ENCODE measurements at places on chromosomes 4 and X.
A peak's percentile ranks its signal among the peaks of the same experiment; 100 is the strongest.

DNA sequence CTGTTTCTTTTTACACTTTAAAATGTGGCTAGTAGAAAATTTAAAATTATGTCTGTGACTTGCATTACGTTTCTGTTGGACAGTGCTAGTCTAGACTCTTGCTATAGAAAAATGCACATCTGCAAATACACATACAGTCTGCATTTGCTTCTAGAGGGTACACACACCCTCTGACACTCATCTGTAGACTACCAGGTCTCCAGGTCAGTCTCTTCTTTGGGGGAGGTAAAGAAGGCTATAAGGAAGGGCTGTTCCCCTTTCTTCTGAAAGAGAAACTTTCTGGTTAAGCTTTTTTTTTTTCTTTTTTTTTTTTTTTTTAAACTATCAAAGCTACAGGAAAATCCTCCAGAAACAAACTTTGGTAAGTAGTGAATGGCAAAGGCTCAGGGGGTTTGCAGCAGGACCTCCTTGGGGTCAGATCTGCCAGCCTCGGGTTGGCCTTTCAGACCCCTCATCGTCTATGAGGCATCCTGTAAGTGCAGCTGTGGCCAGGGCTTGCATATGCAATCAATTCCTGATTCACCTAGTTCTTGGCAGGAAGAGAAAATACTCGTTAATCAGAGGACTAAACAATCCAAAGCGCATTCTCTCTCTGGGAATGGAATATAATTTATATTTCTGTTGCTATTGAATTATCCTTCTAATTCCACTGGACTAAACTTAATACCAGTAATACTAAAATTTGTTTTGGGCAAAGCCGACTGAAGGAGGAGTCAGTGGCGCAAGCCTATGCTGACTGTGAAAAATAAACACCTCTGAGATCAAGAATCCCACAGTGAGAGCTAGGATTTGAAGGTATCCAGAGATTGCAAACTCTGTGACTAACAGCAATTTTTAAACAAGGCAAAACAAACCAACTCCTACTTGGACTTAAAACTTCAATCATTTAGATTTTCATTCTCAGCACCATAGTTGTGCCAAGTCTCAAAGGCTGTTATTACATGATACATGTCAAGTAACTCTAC is 109.3 kb upstream of the TBC1D9 start:
- no peak for DNase-seq

DNA sequence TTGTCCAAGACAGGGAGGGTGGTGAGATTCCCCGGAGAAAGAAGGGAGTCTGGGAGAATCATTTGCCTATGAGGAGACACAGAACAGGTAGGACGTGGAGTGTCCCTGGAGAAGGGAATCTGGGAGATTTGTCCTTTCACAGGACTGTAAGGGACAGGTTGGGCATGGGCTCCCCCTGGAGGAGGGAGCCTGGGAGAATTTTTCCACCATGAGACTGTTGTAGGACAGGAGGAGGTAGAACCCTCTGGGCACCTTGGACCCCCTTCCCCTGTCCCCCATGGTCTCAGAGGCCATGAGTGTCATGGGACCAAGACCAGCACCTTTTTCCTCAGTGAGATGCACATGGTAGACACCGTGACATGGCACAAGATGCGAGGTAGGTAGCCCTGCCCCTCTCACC is 2.8 kb downstream of the PORCN start:
- peak; percentile 46 for DNase-seq

DNA sequence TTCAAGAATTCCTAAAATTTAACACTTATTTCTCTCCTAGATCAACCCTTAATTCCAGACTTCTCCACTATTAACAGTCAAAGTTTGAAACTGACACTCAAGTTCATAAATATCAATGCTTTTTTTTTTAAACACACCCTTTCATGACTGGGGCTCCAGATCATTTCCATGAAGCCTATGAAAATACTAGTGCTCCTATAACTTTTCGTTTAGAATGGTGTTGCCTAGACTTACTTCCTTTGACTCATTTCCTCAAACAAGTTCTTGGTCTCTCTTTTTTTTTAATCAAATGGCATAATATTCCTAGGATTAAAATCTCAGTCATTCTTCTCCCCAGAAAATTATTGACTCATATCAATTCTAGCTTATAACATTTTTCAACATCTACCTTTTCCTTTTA is 13.1 kb downstream of the ZMAT1 start:
- DNase-seq, result no peak

GRCh38 chrX:13569479-13570260 is at the start of gene EGFL6:
Gene EGFL6 (plus strand): TSS chrX:13569601. CDS start chrX:13569862, 261 bp downstream.
- no peak for DNase-seq

DNA sequence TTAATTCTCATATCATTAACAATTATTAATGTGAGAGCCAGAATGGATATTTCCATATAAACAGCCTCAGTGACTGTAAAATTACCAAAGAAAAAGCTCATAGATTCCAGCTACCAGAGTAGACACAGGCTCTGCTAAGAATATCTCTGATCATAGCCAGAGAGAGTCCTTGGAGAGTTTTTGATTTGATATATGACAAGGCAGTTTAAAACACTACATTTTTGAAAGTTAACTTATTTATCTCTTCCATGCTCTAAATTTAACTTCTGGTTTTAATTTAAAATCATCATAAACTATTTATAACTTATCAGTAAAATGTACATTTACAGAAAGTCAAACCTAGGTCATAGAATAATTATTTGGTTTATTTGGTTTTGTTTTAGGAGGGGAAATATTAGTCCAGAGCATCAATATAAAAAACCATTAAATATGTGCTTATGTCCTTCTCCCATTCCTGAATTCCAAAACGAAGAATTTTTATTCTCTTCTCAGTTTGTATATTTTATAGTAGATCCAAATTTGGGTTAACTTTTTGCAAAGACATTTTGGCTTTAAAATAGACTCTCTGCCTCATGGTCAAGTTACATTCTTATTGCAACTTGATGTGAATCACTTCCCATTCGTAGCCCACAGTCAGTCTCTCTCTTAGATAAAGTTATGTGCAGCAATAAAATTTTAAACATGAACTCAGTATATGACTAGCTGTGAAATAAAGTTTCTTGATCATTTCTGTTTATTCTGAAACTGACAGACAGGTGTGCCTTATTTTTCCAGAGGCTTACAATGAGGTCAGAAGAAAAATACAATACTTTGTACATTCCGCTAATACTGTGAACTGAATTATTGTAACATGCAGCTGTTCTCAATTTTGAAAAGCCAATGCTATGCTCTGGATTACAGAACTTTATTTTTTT is 267.1 kb downstream of the PAPSS1 start:
- DNase-seq, result no peak

DNA sequence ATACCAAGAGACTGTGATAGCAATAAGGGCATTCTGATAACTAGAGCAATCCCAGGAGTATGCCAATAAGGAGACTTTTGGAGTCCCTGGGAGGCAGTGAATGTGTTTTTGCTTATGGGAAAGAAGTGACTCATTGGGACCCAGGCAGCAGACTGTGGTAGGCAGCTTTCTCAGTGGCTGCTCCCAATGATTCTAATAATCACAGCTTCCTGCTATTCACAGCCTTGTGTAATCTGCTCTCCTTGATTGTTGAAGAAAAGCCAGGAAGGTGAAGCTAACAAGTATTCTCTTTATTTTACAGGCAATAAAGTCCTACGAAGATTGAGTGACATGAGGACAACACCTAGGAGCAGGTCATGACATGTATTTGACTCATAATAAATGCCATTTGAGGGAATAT is 70.3 kb upstream of the DDX60 start:
- DNase-seq, result no peak

- no peak for DNase-seq
Observed at GRCh38 chr4:187944179-187944578, 51.4 kb upstream of the ZFP42 start.

DNA sequence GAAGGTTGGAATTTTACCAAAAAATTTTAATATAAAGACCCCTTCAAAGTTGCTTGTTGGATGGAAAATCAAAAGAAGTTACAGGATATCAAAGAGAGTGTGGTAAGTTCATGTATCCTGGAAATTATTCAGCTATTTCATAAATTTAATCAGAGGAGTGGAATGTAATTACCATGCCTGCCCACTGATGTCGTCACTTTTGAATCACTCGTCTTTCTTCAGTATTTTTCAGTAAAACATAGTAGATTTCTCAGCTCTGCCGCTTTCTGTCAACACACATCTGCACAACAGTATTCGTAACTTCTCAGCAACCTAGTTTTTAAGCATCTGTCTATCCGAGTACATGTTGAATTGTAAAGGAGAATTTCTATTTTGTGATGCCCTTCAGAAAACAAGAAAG is 2163.0 kb upstream of the AGA start:
- no peak for DNase-seq

DNA sequence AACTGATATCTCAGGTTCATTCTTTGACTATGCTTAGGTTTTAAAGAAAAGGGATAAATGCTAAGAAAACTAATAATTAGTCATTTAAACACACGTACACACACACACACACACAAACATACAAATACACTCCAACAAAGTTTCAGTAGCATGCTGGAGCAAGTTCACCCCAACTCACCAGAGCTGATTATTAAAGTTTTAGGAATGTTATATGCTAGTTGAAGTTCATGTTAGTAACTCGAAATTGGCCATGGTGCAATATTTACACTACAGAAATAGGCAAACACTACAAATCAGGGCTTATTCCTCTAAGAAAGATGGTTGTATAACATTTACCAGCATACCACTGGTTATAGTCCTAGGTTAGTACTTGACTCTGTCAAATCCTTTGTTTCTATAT is 384.0 kb upstream of the DIPK2B start:
- DNase-seq, result no peak

GRCh38 chr4:87030755-87031441 is 96.1 kb downstream of the AFF1 start:
- DNase-seq, result no peak

GRCh38 chr4:33104273-33104672 is 2384.1 kb downstream of the PCDH7 start:
- no peak for DNase-seq

GRCh38 chr4:88109123-88109881 is 49.1 kb downstream of the ABCG2 start:
- DNase-seq, result peak; percentile 58

DNA sequence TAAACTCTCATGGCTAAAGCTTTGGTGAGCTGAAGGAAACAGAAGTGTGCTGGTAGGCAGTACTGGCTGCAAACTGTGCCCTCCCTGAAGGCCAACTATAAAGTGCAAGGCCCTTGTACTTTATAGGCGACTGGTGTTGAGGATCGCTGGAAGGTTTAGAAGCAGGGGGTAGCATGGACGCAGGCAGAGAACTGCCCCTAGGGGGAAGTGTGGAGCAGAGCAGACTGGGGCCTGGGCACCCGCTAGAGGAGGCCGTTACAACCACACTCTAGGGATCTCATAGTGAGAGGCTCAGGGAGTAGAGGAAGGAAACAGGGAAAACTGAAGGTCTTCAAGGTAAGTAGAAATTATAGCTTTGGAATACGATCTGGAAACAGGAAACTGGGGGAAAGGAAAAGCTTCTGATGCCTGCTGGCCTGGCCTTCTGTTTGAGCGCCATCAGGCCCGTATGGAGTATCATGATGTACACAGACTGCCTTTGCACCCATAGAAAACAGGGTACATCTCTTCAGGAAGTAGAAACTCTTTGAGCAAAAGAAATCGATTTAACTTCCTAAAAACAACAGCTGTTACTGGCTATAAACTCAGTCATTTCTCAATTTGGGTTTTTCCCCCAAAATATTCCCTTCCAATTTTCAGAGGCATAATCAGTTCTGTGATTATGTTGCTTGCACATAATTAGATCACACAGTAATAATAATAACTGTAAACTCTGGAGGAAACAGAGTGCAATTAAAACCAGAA is 23.9 kb upstream of the TMSB4X start:
- DNase-seq, result no peak

DNA sequence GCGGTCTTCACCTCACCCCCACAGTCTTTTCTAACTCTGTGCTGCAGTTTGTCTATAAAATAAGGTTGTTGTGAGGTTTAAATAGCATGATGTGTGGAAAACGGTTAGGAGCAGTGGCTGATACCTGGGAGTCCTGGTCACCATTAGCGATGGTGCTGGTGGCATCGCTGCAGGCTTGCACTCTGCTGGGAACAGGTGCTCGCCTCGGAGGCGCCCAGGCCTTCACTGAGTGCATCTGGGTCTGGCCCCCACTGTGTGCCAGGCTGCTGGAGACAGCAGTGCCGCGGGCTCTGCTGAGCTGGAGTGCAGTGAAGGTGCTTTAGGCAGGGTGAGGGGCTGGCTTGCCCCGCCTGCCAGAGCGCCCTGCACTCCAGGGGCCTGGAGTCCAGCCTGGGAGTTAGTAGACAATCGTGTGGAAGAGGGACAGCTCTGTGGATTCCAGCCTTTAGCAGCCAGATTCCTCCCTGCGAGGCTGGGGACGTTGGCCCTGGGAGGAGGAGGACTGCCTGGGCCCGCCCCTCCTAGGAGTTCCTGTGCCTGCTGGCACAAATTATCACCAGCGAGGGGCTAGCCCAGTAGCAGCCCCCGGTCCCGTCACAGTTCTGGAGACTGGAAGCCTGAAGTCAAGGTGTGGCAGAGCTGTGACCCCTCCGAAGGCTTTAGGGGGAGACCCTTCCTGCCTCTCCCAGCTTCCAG is 7.3 kb downstream of the RGS12 start:
- DNase-seq, result no peak

- DNase-seq, result no peak
Observed at GRCh38 chrX:53223955-53224859, 800 bp downstream of the KDM5C start.

DNA sequence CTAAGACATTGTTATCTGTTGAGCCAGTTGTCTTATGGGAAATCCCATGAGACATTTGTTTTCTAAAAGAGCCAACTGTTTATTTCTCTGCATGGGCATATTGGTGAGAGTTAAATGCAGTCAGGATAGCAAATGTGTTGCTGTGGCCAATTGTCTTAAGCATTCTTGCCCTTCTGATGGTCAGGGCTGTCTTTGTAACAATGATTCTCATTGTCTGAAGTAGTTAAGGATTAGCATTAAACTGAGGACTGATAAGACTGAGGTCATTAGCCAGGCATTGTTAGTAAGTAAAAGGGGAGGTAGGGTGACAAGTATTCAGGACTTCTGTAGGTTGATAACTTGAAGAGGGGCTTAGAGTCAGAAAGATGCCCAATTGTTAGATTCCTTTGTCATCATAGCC is 11.2 kb upstream of the MORF4L2 start:
- no peak for DNase-seq

GRCh38 chrX:56817179-56817578 is 88.1 kb downstream of the NBDY start:
- no peak for DNase-seq

DNA sequence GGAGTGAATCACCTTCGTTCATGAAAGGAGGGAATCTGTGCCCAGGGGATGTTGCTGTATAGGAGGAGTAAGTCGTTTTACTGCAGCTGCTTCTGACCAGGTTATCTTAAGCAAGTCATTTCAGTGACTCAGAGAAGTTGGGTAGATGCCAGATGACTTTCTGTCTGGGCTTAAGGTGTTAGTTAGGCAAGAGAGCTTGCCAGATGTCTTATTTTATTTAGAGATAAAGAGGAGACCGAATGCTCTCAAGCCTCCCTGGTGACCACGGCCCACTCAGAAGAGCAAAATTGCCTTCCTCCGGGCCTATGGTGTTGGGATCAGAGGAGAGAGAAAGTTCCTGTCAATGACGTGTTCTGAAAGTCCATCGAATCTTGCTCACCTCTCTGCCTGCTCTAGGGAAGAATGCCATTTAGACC is 16.3 kb upstream of the ZNF827 start:
- DNase-seq, result no peak

All from Caco-2 (cell line).